ENCODE measurements at places on chromosomes 3 and 15.

DNA sequence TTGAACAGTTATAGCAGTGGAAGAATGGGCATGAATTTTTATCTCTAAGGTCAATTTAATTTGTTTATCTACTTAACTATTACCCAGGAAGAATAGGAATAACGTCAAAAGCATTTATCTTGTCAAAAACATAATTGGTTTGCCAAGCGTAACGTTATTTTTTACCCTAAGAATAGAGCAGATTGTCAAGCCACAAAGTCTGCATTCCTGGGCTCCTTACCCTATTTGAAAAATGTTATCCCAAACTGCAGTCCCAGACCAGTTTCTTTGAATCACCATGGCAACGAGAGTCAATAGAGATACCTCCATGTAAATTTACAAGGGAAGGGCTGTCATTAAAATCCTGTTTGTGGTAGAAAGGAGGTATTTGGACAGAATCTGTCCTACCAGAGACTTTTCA, 61.1 kb downstream of the CPNE4 start:
- DNase-seq = no peak

DNA sequence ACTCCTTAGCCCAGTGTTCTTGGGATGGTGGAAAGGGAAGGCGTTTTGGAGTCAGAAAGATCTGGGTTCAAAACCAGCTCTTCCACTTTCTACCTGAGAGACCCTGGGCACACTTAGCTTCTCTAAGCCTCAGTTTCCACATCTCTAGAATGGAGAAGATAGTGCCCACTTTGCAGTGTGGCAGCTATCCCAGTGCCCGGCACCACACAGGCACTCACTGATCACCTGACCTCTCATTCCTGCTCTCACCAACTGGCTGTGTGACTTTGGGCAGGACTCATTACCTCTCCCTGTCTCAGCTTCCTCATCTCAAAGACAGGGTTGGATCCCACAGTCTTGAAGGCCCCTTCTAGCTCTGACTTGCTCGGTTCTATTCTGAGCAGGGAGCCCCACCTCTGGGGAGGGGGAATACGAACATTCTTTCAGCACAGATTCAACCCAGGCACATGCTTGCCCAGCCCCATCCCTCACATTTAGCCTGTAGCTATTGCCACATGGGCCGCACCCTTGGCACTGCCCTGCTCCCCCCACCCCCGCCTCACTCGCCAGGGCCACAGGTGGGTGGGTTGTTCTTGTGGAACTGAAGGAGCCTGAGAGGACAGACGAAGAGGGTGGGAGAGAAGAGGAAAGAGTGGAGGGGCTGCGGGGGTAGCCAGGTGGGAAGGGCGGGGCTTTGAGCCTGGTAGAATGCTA, 39.2 kb downstream of the EPHB3 start:
- no peak for DNase-seq

GRCh38 chr3:167684388-167684993, 30.7 kb upstream of the WDR49 start:
- DNase-seq = no peak

GRCh38 chr3:45979378-45979777, 16.2 kb downstream of the FYCO1 start:
- no peak for DNase-seq

- DNase-seq = no peak
Observed at GRCh38 chr3:70108072-70108471, 108.5 kb downstream of the SAMMSON start.

- no peak for DNase-seq
Observed at GRCh38 chr3:58899159-58899952, 150.5 kb downstream of the CFAP20DC start.

- no peak for DNase-seq
Observed at GRCh38 chr15:83890587-83890986, 236.7 kb downstream of the ADAMTSL3 start.

Measured in skeletal muscle cell (primary cell).